Mammary microvascular endothelial cell (primary cell): ENCODE measurements at places on chromosomes 7 and 10. TPM values are rescaled to one million over a fixed set of nuclear protein-coding genes. Genes with fewer than 3 reads are reported as not detected.

Gene TMEM225B
- 0.15 TPM in 1 of 2 replicates, not detected in the other for total RNA-seq

Gene SYT15B
- 0.80 TPM in 1 of 2 replicates, not detected in the other for total RNA-seq

Gene CALML3
- total RNA-seq: not detected in 2 replicates

Gene AMPH
- total RNA-seq: 0.07 TPM in 1 of 2 replicates, not detected in the other

Gene RPEL1
- not detected in 2 replicates for total RNA-seq

Gene DMBT1
- not detected in 2 replicates for total RNA-seq

Gene MMD2
- not detected in 2 replicates for total RNA-seq

Gene CREB3L2
- 26.0 and 27.1 TPM in 2 replicates for total RNA-seq

Gene PCLO
- total RNA-seq: 0.33 and 0.34 TPM in 2 replicates

Gene WEE2
- not detected in 2 replicates for total RNA-seq

Gene OR2A12
- not detected in 2 replicates for total RNA-seq

Gene NPY4R2
- not detected in 2 replicates for total RNA-seq

Gene HYAL4
- 0.49 TPM in 1 of 2 replicates, not detected in the other for total RNA-seq

Gene PHYHIPL
- not detected in 2 replicates for total RNA-seq

Gene AQP1
- total RNA-seq: 1.4 and 4.9 TPM in 2 replicates

Gene CLRN3
- not detected in 2 replicates for total RNA-seq

Gene KEL
- total RNA-seq: not detected in 2 replicates

Gene FAM131B
- total RNA-seq: 0.54 and 1.2 TPM in 2 replicates

Gene MSMB
- total RNA-seq: not detected in 2 replicates

Gene CXCL12
- total RNA-seq: 16.2 and 19.4 TPM in 2 replicates

Gene CAV1
- 1,669 and 1,819 TPM in 2 replicates for total RNA-seq

Gene TEX36
- total RNA-seq: not detected in 2 replicates

Gene MNX1
- total RNA-seq: not detected in 2 replicates

Gene BMI1
- total RNA-seq: 15.6 and 22.1 TPM in 2 replicates

Gene MCM10
- total RNA-seq: 12.2 and 13.5 TPM in 2 replicates

Gene ALDH18A1
- 56.6 and 58.0 TPM in 2 replicates for total RNA-seq

Gene OAT
- total RNA-seq: 101 and 105 TPM in 2 replicates

Gene EN2
- total RNA-seq: not detected in 2 replicates

Gene PRTFDC1
- 7.8 and 9.4 TPM in 2 replicates for total RNA-seq

Gene HOXA4
- 6.2 and 8.8 TPM in 2 replicates for total RNA-seq

Gene ANKRD61
- total RNA-seq: 0.20 and 0.40 TPM in 2 replicates

Gene PRSS2
- not detected in 2 replicates for total RNA-seq

Gene AOAH
- total RNA-seq: 0.07 TPM in 1 of 2 replicates, not detected in the other

Gene TUBAL3
- total RNA-seq: 0.07 and 0.20 TPM in 2 replicates

Gene FKBP6
- total RNA-seq: not detected in 2 replicates

Gene NPC1L1
- not detected in 2 replicates for total RNA-seq

Gene SRGN
- total RNA-seq: 1,443 and 1,601 TPM in 2 replicates
